ENCODE measurements at places on chromosomes 16 and 17.

DNA sequence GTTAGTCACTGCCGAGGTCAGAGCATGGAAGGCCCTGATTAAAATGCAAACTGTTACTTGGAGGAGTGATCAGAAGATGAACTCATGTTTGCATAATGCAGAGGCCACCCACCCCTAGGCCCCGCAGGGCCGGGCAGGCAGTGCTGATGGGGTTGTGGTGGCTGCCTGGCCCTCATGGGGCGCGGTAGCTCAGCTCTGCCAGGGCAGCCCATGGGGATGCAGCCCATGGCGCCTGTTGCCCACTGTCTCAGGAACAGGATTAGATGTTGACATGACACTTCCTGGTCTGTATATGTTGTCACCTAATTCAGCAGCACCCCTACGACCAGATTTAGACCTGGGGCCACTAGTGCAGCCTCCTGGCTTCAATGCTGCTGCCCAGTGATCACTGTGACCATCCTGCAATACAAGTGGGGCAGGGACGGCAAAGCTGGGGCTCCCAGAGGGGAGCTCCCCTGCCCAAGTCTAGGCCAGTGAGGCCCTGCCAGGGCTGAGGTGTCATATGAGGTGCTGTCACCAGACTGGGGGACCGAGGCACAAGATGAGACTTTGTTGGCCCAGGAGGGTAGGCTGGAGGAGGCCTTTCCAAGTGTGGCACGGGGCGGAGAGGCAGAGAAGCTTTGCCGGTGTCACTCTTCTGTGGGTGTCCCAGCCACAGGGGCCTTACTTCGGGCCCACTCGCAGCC lies 49.1 kb downstream of the RAI1 start:
- DNase-seq, result no peak

GRCh38 chr16:5019775-5020174 lies 14.0 kb downstream of the NAGPA start:
- no peak for DNase-seq

- no peak for DNase-seq
Measured at GRCh38 chr16:20803192-20803560, 3.1 kb downstream of the ERI2 start.

GRCh38 chr16:6897876-6898485 lies 434.7 kb upstream of the RBFOX1 start:
- DNase-seq, result no peak

Measured in CD4-positive, alpha-beta T cell treated with Interleukin-2 at 100 ng/mL for 4 hours (primary cell).